Lower leg skin (tissue), 4 donors: ENCODE measurements at places on chromosomes 12 and 14. TPM values are rescaled to one million over a fixed set of nuclear protein-coding genes. Genes with fewer than 3 reads are reported as not detected.

GRCh38 chr14:56422221-56422620 is 157.4 kb upstream of the TMEM260 start:
- DNase-seq: no peak

DNA sequence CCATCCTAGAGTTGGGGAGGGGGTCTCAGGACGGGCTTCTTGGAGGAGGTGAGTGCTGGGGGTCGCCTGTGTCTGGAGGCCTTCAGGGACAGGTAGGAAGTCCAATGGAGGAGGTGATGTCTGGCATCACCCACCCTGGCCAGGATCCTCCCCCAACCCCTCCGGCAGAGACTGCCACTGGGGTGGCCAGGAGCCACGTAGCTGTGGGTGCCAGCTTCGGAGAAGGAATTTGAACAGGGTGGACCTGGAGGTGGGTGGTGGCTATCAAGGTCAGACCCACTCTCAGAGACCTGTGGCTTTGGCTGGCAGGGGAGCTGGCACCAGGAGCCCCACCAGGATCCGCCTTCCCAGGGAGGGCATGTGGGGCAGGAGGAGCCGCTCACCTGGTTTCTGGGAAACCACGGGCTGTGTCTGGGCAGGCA is 9.1 kb downstream of the CEP170B start:
- DNase-seq: no peak

GRCh38 chr12:58847901-58848600 is 72.3 kb downstream of the LRIG3 start:
- DNase-seq: no peak

Gene KLRG1
- total RNA-seq: not detected

Gene TGM1
- 283 TPM for total RNA-seq

DNA sequence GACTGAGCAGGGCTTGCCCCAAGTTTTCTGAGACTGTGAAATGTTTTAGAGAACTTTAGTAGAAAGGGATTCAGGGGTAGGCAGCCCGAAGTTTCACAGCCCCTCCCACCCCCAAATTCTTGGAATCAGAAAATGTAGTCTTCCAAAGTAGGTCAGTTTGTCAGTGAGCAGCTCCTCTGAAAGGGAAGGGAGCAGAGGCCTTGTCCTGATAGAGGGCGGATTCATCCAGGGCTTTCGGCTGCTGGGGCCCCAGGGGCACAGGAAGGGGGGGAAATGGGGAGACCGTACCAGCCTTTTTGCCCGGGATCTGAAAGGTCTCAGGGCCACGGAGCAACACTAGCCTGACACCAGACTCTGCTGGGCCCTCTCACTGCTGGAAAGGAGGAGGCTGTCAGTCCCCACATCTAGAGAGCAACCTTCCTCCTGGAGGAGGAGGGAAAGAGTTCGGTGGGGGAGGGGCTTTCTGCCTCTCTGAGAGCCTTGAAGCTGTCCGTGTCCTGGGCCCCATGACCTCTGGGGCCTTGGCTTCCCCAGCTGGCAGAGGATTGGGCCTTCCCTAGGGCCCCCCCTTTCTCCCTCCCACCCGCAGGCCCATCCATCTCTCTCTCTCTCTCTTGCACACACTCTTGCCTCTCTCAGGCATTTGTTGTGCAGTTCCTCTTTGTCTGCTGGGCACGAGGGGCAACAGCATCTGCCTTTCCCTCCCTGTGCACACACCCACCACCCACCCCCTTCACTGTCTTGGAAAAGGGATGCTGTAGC is at the start of gene IKZF4:
Gene IKZF4, plus strand, starts transcription at position 621 of the 762 bp plus-strand sequence. CDS start 451 bp downstream, outside the sequence.
- DNase-seq: no peak

Gene BIN2
- 0.38 TPM for total RNA-seq

Gene FKBP4
- total RNA-seq: 51.5 TPM

Gene TSPAN19
- not detected for total RNA-seq

Gene VWF
- total RNA-seq: 44.4 TPM

Gene MED6
- total RNA-seq: 36.6 TPM

- DNase-seq: no peak
These were observed 205.9 kb downstream of the PHLDA1 start for GRCh38 chr12:75825686-75826085.

DNA sequence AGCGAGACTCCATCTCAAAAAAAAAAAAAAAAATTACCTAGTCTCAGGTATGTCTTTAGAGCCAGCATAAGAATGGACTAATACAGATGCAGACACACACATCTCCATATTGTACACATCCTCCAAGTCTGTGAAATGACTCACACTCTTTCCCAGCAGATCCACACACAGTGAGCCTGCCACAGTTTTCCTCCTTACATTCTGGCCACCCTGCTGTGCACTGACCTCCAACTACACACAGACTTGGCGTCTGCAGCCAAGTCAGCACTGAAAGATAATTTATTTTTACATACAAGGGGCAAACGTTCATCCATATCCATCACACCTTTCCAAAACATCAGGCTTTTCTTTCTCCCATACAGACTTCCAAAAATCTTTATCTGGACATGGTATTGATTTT is 115.9 kb downstream of the SLC25A21 start:
- DNase-seq: no peak

GRCh38 chr12:104490186-104490585 is 33.4 kb downstream of the CHST11 start:
- DNase-seq: no peak

DNA sequence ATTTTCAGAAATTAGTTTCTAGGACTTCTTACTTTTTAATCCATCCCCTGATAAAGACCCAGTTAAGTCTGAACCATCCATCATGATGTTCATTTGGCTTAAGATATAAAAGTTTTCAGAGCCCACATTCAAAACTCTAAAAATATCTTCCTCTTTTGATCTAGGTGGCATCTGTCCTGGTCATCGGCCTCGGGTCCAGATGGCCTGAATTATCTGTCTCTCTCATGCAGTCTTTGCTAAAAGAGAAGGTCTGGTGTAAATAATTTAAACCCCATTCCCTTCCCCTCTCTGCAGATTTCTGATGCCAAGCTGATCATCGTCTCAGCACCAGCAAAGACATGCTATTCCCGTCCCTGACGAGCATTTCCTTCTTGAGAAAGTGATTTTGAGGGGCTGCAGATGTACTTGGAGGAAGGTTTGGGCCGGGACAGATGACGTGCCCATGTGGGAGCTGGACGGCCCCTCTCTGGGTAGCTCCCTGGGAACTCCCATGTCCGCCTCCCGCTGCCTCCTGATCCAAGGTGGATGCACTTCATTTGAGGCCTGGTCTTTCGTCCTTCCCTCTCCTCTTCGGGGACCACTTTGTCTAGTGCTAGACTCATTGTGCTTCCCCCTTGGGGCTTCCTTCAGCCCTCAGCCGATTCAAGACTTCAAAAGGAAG is 173.0 kb upstream of the PRMT8 start:
- no peak for DNase-seq

GRCh38 chr12:11689591-11690186 is 40.2 kb downstream of the ETV6 start:
- no peak for DNase-seq

- no peak for DNase-seq
These were observed 118.3 kb upstream of the SLC38A4 start for GRCh38 chr12:46944088-46944487.
